T-helper 17 cell (primary cell): ENCODE measurements at places on chromosomes 6 and 20. TPM values are rescaled to one million over a fixed set of nuclear protein-coding genes. Genes with fewer than 3 reads are reported as not detected.

Gene IBTK
- 22.2 TPM for total RNA-seq

Gene CFAP206
- not detected for total RNA-seq

Gene F13A1
- total RNA-seq = 8.5 TPM

Gene TULP1
- not detected for total RNA-seq

Gene SLPI
- total RNA-seq = not detected

Gene CST1
- not detected for total RNA-seq

Gene SMPDL3A
- total RNA-seq = 0.15 TPM

Gene DCDC2
- total RNA-seq = not detected

Gene PRSS35
- not detected for total RNA-seq

Gene KIF16B
- 11.1 TPM for total RNA-seq

Gene SMOC2
- not detected for total RNA-seq

Gene CST7
- total RNA-seq = 22.8 TPM

Gene MICAL1
- 136 TPM for total RNA-seq

Gene MAN1A1
- 14.2 TPM for total RNA-seq

Gene TINAG
- total RNA-seq = not detected

Gene TTK
- total RNA-seq = 0.85 TPM

Gene KIAA0408
- total RNA-seq = 3.5 TPM

Gene KIF25
- total RNA-seq = not detected

Gene OR2J3
- not detected for total RNA-seq

Gene SLC17A3
- total RNA-seq = 2.4 TPM

Gene BTNL2
- total RNA-seq = not detected

Gene TCP11
- total RNA-seq = not detected

Gene PRR18
- total RNA-seq = not detected
